ENCODE measurements at places on chromosomes 3 and 15.

GRCh38 chr15:38028869-38029268 lies 94.4 kb downstream of the TMCO5A start:
- no peak for DNase-seq

DNA sequence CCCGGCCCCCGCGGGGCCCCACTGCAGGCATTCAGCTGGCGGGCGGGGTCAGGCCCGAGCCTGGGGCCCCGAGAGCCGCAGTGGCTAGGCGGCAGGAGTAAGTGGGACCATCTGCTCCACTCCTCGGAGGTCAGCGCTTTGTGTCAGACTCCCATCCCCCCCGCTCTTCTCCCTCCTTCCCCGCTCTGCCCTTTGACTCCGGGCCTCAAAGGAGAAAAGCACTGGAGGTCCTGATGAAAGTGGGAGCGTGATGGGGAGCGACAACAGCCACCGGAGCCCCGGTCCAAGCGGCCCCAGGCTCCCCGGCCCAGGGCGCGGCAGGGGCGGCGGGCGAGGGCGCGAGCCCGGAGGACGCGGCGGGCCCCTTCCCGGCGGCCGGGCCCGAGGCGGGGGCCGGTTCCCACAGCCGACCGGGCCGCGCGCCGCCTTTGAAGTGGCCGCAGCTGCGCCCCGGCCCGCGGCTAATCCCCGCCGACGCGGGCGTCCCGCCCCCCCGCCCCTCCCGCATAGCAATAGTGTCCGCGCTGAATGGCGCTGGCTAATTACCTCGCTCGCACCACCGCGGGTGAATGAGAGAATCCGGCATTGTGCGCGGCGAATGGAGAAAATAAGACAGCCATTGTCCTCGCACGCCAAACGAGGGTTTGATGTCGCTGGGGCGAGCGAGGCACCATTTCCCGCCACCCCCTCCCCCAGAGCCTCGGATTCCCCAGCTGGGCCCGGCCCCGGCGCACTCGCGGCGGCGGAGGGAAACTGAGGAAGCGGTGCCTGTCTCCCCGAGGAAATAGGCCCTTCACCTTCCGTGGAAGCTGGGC lies 22.4 kb downstream of the IGDCC3 start:
- DNase-seq: no peak

DNA sequence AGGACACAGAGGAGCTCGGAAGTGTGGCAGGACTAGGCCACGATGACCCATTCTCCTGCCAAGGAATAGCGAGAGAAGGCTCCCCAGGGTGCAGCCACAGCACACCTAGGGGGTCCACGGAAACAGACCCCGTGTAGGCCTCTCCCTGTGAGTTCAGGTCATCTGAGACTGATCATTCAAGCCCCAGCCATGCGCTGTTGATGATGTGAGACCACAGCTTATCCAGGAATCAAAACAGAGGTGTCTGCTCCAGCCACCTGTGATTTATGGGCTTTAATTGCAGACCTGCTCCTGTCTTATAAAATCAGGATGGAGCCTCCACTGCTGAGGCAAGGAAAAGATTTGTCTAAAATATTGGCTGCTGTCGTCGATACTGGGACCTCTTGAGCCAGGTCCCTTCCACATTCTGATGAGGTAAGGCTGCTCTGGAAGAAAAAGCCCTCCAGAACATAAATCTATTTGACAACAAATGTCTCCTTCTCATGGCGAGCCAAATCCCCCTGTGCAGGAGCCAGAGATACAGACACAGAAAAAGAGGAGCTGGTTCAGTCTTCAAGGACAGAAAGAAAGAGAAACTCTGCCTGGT lies 186.7 kb downstream of the TJP1 start:
- DNase-seq: no peak

GRCh38 chr3:118550122-118550521 lies 484.5 kb downstream of the IGSF11 start:
- no peak for DNase-seq

- DNase-seq: no peak
These were observed 255.1 kb upstream of the CMC1 start for GRCh38 chr3:27986234-27986879.

DNA sequence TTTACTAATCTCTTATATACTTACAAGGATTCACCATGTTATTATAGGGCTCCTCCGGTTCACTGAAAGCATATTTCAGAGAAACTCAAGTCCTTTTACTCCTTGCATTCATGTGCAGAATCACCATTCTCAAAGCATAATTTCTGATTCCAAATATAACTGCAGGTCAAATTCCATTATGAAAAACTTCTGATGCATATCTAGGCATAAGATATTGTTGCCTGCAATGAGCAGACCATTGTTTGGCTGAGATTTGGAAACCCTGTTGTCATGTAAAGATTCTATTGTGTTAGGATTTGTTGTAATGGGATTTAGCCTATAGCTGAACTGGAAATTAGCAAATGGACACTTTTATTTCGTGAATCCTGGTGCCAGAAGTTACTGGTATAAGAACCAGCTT lies 69.5 kb upstream of the PRICKLE2 start:
- DNase-seq: no peak
